Left colon (tissue), 2 donors: ENCODE measurements at places on chromosomes 7 and 10. TPM values are rescaled to one million over a fixed set of nuclear protein-coding genes. Genes with fewer than 3 reads are reported as not detected.

DNA sequence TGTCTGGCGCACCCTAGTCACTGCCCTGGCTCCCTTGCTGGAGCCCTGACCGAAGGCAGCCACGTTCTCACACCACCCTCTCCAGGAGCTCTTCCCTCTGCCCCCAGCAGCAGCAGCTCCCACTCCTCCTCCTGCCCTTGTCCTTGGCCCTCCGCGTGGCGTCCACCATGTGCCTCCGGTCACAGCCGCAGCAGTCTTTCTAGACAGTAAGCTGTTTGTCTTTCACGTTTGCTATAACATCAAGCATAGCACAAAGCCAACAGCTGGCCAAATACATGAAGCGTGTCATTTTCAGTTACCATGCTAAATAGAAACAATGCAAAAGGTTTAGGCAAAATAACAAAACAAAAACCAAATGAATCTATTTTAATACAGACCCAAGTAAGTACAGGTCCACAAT is 3.3 kb downstream of the PITRM1 start:
- DNase-seq, result no peak

The TMEM26 gene
- 0.75 TPM for total RNA-seq

- no peak for DNase-seq
Observed at GRCh38 chr7:159148430-159149395, 4.0 kb upstream of the VIPR2 start.

The FAM241B gene
- total RNA-seq, result 3.2 TPM

DNA sequence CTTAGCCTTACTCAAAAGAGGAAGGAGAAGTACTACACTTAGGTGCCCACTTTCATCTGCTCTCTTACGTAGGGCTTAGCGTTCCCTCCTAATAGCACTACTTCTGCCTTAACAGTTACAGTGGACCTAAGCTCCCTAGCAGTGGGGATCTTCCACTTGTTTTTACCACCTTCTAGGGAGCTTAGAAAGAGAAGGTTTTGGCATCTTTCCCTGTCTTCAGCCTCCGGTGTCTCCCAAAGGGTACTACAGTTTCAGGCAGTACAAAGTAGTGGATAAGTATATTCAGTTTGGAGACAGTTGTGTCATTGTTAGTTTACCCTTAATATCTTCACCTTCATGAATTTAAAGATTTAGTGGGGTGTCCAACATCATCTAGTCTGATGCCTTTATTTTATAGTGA is 14.6 kb downstream of the CHRM2 start:
- DNase-seq, result no peak

DNA sequence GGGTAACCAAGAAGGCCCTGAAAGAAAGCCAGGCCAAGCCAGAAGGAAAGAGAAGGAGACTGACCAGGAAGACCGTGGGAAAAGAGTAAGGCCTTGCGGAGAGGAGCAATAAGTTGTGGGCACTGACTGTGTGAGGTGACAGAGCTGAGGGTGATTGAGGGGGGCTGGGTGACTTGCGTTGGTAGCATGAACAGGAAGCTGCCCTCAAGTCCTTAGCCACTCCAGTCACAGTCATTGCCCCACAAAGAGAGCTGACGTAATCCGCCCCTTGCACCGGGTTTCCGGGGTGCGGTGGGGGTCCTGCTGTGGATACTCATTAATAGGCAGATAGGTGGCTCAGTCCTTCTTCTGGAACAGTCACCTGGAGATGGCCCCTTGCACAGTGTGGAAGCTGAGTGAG is 16.1 kb upstream of the DMBT1 start:
- no peak for DNase-seq

The CFAP43 gene
- 0.34 TPM for total RNA-seq

DNA sequence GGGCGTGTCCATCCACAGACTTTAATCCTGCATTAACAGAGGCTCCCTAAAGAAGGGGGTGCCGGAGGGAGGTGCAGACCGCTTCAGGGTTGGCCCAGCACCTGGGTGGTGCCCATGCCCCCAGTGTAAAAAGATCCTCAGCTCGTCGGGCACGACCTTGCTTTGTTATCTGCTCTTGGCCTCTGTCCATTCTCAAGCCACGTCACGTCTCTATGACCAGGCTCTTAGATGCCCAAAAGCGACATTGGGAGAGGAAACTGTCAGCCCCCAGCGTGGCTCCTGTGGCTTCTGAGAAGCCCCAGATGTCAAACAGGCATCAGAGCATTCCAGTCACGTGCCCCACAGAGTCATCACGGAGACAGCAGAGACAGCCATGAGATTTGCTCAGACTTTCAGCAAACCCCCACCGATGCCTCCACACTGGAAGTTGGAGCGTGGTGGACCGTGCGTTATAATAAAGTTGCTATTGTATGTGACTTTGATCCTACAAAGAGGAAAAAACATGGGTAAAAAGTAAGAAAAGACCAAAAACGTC is 55.5 kb downstream of the PTPRN2 start:
- DNase-seq, result no peak

The EMX2 gene
- not detected for total RNA-seq

DNA sequence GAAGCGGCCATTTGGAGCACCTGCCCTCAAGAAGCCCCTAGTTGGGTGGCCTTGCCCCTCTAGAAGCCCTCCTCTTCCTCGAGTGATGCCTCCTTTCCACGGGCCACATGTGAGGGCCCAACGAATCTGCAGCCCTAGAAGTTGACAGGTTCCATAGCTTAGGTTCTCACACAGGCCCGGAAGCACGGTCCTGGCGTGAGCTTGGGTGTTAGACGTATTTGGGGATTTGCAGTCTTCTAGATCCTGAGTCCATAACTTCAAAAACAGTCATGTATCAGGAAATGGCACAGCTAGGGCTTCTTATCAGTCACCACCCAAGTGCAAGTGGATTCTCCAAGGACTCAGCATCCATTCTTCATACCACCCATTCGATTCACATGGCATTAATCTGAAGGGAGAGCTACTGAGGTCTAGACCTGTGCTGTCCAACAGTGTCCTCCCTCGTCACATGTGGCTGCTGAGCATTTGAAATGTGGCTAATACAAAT is 477 bp upstream of the FBXW4 start:
- no peak for DNase-seq

GRCh38 chr10:59373071-59373470 is 10.7 kb upstream of the FAM13C start:
- no peak for DNase-seq

The GPR158 gene
- 0.15 TPM for total RNA-seq

DNA sequence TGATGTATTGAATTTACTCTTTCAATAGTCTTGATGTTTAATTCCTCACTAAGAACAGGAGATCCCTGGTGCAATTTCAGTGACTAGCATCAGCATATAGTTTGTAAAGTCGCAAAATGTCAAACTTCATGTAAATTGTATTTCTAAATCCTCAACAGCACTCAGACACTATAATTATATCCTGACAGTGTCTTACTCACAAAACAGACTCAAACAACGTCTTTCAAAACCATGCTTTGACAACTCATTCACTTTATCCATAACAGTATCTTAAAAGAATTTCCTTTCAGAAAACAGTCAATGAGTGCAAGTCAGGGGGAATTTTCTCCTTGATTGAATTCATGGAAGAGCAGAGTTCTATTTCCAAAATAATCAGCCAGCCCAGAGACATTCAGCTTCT is 20.8 kb downstream of the BAMBI start:
- no peak for DNase-seq

DNA sequence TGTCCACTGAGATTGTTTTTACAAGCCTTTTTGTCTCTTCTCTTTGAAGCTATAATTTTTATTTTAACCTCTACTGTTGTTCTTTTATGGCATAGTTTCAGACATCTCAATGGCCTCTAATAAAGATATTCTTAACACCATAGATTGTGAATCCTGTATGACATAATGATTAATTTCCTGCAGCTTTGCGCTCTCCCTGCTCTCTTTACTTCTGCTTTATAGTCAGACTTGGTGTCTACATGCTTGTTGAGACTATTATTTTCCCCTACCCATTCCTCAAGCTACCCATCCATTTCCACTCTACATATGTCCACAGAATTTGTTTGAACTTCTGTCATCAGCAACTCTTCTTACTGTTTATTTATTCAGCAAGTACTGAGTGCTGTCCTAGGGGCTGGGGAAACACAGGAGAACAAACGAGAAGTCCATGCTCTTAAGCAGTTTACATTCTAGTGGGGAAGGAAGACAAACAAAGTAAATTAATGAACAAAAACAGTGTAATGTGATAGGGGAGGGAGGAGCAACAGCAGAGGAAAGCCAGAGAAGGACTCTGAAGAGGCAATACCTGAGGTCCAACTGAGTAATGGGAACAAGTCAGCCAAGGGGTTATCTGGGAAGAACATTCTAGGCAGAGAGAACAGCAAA is 110.1 kb downstream of the CDK14 start:
- DNase-seq, result no peak

- no peak for DNase-seq
Observed at GRCh38 chr7:23336799-23337283, 37.7 kb downstream of the MALSU1 start.

DNA sequence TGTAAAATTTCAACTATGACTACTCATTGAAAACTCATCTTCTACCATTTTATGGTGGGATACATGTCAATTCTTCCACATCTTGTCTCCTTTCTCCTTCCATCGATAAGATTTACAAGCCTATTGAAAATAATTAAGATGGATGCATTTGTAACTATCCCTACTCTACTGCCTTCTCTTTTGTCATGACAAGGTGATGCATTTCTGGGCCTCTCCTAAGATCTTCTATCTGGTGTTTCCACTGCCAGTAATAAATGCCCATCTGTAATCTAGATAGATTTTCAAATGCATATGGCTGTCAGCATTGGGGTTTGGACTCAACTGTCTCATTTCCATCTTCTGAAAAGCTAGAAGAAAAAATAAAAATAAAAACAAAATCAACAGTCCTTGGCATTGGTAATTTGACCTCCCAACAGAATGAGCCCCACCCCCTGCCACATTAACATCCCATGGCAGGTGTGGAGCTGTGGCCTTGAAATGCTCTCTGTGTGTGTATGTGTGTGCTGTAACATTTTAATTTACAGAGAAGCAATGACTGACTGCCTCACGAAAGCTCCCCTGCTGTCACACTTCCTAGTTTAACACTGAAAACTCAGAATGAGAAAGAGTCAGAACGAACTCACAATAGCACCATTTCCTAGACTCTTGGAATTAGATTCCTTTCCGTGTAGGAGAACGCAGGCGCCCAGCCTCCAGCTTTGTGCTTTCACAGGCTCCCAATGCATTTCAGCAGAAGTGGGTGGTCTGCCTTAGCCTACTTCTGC is 74.2 kb downstream of the RHOBTB1 start:
- no peak for DNase-seq

DNA sequence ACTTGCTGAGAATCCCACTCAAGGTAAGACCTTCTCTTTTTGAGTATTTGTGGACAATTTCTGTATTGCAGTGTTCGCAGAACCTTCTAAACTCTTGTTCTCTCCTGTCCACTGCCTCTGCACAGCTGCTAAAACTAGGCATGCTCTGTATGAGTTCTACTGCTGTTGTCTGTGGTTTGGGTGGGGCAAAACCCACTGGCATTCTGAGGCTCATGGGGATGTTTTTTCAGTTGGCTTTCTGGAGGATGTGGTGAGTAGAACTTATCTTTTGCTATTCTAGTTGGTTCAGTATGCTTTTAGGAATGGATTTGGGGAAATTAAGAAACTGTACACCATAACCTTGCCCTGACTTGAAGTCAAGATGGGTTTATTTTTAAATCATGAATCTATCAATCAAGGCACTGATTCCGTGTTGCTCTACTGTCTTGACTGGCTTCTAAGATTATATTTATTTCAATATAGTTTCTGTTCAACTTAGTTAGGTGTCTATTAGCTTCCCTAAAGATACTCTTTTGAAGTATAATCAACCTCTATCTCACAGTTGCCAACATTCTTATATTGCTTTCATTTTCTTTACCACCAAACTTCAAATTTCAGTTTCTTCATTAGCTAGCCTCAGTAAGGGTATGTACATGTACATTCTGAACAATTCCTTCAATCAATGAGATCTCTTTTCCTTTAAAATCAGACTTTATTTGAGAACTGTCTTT is 25.0 kb upstream of the C1GALT1 start:
- DNase-seq, result no peak

DNA sequence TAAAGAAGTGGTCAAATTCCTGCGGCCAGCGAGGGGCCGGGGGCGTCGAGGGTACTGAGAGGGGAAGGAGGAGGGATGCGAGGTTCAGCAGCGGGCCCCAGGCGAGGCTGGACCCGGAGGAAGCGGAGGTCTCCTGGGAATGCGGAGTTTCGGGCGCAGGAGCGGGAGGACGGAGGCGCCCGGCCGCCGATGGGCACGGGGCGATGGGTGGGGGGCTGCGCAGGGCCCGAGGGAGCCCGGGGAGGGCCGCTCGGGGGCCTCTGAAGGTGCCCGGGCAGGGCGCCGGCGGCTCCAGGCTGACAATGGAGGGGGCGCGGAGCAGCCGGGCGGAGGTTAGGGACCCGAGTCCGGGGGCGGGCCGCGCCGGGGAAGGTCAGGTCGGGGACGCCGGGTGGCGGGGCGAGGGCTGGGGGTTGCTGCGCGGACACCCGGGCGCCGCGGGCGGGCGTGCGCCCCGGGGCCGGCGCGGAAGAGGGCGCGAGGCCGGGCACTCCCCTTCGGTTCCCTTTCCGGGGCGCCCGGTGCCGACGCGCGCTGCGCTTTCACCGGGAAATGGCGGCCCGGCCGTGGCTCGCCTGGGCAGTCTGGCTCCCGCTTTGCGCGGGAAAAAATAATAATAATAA is 683 bp downstream of the MACROH2A2 start:
- DNase-seq, result peak; percentile 27

DNA sequence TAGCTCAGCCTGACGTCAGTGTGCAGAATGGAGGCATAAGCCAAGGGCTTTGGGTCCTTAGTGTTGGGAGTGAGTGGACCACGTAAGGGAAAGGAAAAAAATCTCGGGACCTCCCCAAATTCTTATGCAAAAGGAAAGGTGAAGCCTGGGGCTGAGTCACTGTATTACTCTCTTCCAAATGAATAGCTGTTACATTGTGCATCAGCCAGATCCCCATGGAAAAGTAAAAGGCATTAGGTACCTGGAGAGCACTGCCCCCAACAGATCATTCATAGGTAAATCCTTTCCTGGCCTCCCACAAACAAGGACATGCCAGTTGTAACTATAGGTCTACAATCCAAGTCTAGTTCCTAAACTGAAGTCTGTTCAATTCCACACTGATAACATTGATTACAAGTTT is 170.5 kb downstream of the C1GALT1 start:
- DNase-seq, result no peak

The HGF gene
- 3.2 TPM for total RNA-seq

DNA sequence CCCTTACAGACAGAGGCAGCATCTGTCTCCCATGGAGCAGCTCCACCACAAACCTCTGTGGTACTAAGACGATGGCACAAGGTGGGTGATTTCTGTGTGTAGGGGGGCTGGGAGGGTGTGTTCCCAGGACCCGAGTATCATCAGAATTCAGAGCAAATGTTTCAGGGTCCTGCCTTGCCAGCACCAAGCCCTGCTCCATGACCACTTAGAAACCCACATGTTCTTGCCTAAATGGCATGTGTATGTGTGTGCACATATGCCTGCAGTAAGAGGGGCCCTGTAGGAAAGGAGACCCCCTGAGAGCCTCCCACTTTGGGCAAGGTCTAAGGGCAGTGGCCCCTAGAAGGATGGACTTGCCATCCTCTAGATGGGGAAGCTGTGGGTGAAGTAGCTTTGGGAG is 17.1 kb upstream of the MGMT start:
- DNase-seq, result no peak

The ARHGEF5 gene
- total RNA-seq, result 73.8 TPM

The CLEC5A gene
- 0.55 TPM for total RNA-seq

The EEPD1 gene
- 13.4 TPM for total RNA-seq

GRCh38 chr10:97689559-97690020 is 2.5 kb upstream of the AVPI1 start:
- DNase-seq, result no peak

- no peak for DNase-seq
Observed at GRCh38 chr7:80182630-80183276, 48.1 kb downstream of the GNAI1 start.

GRCh38 chr7:90727412-90727811 is 131.3 kb downstream of the CDK14 start:
- DNase-seq, result no peak

The INSYN2A gene
- total RNA-seq, result 0.08 TPM
